T-helper 1 cell (primary cell): ENCODE measurements at places on chromosomes 5 and 9.

DNA sequence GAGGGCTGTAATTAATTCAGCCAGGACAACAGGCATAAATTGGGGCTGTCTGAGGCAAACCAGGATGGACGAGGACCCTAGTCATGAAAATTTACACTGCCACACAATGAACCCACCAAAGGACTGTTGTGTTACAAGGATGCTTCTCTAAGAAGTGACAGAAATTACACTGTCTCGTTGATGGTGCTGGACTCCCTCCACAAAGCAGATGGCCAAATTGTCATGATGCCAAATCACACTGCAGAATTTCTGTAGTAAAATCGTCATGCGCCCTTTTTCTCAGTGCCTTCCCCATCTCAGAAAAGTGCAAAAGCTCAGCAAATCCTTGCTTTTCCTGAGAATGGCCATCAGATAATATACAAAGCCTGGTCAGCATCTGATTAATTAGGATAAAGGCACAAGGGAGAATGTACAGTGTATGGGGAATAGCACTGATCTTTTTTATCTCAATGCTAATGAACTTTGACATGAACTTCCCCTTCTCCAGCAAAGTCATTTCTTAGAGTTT is 545.8 kb downstream of the CSNK1G3 start:
- no peak for DNase-seq

DNA sequence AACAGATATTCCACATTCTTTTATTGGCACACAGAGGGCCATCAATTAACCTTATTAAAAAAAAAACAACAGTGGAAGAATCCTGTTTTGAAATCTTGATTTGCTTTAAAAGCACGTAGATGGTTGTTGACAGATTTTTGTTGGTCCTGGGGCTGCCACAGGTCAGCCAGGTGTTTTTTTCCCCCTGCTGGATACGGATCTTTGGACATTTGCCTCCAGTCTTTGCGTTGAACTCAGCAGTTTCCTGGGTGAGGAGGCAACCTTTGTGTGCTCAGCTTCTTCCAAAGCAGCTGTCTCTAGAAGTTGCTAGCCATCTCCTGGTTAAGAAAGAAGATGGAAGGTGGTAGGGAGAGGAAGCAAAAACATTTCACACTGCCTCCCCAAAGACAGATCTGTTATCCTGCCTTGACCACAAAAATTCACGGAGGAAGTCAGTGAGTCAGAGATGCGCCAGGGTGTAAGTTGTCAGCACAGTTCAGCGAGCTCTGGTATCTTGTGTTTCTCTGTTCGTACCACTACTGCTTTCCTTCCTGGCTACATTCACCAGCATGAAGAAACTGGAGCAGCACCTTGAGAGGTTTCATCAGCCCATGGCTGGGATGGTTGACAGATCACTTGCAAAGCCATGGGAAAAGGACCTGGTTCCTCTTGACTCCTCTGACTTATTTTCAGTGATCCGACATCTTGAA is 207.3 kb downstream of the ARHGAP26 start:
- DNase-seq = peak; percentile 24

- peak; percentile 77 for DNase-seq
Measured at GRCh38 chr5:179801304-179802206, 5.1 kb downstream of the MGAT4B start.

DNA sequence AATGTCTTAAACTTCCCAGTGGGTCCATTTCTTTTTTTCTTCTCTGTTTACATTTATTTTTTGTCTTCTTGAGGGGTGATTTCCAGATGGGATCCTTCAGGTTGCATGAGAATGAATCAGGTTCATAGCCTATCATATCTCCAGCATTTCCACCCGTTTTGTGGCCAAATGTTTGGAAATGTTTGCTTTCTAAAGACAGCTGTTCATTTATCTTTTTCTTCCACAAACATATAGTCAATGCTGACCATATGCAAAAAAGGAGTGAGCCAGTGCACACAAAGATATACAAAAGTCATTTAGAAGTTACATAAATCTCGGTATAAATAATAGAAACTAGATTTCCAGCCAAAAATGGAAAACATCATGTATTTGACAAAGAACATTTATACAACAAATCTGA is 71.6 kb upstream of the STC2 start:
- no peak for DNase-seq

DNA sequence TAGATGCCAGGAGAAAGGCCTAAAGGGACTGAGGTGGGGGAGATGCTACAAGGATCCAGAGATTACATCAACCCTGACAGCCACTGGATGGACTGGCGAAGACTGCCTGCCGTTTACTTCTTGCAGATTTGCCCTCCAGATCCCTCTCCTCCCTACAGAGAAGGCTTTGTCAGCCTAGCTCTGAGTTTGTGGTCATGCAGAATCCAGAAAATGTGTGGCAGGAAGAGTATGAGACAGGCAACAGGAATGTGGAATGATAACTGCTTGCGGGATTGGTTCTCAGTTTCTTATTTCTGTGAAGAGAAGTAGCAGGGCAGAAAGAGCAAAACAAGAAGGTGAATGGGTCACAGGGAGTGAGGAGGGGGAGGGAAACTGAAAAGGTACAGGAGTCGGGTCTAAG is 129.6 kb downstream of the TLE1 start:
- no peak for DNase-seq

DNA sequence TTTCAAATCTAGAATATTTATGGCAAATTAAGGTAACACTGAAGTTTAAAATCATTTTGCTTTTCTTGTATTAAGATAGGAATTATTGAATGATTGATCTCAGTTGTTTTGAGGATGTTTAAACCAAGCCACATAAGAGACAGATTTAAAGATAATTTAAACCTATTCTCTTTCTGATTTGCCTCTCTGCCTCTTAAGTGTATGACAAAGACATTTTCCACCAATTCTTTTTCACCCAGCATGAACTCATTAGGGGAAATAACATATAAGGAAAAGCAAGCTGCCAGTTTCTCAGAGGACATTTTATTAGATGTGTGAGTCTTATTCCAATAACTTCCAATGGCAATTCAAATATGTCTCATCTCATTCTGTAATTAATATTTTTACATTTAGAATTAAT is 568.3 kb upstream of the MEF2C start:
- DNase-seq = no peak

GRCh38 chr9:694403-695154 is 146.9 kb upstream of the DMRT1 start:
- no peak for DNase-seq

- no peak for DNase-seq
Measured at GRCh38 chr9:69580582-69581214, 91.5 kb downstream of the APBA1 start.

- no peak for DNase-seq
Measured at GRCh38 chr5:52998552-52999313, 9.6 kb downstream of the ITGA2 start.
